ENCODE measurements at places on chromosomes 7 and 10. TPM values are rescaled to one million over a fixed set of nuclear protein-coding genes. Genes with fewer than 3 reads are reported as not detected.

TRPV5 gene
- not detected for total RNA-seq

DNA sequence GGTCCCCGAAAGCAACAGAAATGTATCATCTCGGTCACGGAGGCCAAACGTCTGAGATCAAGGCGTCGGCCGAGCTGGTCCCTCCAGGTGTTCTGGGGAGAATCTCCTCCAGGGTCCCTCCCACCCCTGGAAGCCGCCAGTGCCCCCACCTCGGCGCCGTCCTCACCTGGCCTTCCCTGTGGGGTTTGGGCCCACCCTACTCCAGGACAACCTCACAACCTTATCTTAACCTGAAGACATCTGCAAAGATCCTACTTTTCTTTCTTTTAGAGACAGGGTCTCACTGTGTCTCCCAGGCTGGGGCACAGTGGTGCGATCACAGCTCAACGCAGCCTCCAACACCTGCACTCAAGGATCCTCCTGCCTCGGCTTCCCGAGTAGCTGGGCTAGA is 33.4 kb downstream of the ADAP1 start:
- H3K27me3 ChIP-seq, result no peaks in the 10 kb centered on the region
- no peaks in the 10 kb centered on the region for H3K36me3 ChIP-seq
- H3K4me3 ChIP-seq, result no peak overlapping the region
- H3K4me1 ChIP-seq, result peaks cover 34% of the 10 kb centered on the region
- DNase-seq, result no peak
- H3K27ac ChIP-seq, result no peak overlapping the region

CNOT4 gene
- 35.0 TPM for total RNA-seq

GRCh38 chr10:131925011-131925649 is 24.3 kb downstream of the PPP2R2D start:
- no peak for DNase-seq
- H3K36me3 ChIP-seq, result no peaks in the 10 kb centered on the region
- peaks cover 54% of the 10 kb centered on the region for H3K4me1 ChIP-seq

DNA sequence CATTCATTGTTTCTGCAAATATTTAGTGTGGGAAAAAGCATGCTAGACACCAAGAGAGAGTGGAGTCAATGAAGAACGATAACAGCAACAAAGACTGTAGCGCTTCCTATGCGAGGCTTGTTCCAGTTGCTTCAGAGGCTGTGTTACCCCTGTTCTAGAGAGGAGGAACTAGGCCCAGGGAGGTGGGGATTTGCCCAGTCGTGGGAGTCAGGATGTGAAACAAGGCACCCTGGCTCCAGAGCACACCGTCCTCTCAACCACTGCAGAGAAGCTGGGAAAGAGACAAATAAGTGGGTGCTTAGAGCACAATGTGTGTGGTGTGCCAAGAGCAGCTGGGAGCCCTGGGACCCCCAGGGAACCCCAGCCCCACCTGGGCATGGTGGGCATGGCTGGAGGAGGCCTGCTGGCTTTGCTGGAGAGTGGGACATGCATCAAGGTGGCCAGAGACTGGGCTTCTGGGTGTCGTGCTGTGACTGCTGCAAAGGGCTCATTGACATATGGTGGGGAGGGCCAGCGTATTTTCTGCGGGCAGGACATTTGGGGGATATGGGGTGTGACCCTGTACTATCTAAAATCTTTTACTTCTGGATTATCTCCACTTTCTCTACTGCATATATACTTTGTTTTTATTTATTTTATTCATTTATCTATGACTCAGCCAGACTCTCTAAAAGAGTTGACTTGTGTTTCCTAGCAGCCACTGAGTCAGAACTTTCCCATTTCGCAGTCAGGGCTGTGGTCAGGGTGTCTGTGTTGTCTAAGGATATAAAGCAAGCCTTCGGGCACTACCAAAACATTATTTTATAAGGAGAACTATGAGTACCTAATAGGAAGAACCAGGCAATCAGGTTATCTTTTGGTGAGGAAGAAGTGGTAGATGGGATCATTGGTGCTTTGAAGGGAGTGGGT is 95.4 kb downstream of the TCF7L2 start:
- H3K36me3 ChIP-seq, result no peaks in the 10 kb centered on the region
- H3K27ac ChIP-seq, result no peak overlapping the region
- no peaks in the 10 kb centered on the region for H3K27me3 ChIP-seq
- no peak for DNase-seq

- DNase-seq, result no peak
- H3K4me3 ChIP-seq, result no peak overlapping the region
- H3K4me1 ChIP-seq, result no peaks in the 10 kb centered on the region
- no peaks in the 10 kb centered on the region for H3K36me3 ChIP-seq
- H3K27me3 ChIP-seq, result no peaks in the 10 kb centered on the region
- no peak overlapping the region for H3K27ac ChIP-seq
Measured at GRCh38 chr7:42858570-42858969, 53.3 kb downstream of the C7orf25 start.

- H3K27ac ChIP-seq, result no peak within 1 kb of the TSS
- H3K4me3 ChIP-seq, result no peak within 1 kb of the TSS
- DNase-seq, result no peak
- H3K4me1 ChIP-seq, result no peaks in the 10 kb centered on the region
- no peaks in the 10 kb centered on the region for H3K36me3 ChIP-seq
- H3K27me3 ChIP-seq, result no peaks in the 10 kb centered on the region
Measured at GRCh38 chr7:103989200-103989784, at the start of gene RELN. RELN (minus strand) TSS chr7:103989658; CDS start chr7:103989356, 302 bp downstream.

GRCh38 chr7:45196374-45196773 is 38.8 kb downstream of the RAMP3 start:
- H3K27me3 ChIP-seq, result no peaks in the 10 kb centered on the region
- no peaks in the 10 kb centered on the region for H3K36me3 ChIP-seq
- H3K4me1 ChIP-seq, result no peaks in the 10 kb centered on the region
- DNase-seq, result no peak

TMEM248 gene
- 95.9 TPM for total RNA-seq

DNA sequence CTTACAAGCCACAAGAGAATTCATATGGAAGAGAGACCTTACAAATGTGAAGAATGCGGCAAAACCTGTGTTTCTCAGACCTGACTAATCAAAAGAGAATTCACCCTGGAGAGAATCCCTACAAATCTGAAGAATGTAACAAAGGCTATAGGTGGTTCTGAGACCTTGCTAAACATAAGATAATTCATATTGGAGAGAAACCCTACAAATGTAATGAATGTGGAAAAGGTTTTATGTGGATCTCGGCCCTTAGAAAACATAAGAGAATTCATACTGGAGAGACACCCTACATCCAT is 33.4 kb downstream of the ZNF727 start:
- no peak overlapping the region for H3K27ac ChIP-seq
- H3K4me3 ChIP-seq, result no peak overlapping the region
- no peaks in the 10 kb centered on the region for H3K4me1 ChIP-seq
- H3K36me3 ChIP-seq, result no peaks in the 10 kb centered on the region
- no peak for DNase-seq
- H3K27me3 ChIP-seq, result no peaks in the 10 kb centered on the region

DNA sequence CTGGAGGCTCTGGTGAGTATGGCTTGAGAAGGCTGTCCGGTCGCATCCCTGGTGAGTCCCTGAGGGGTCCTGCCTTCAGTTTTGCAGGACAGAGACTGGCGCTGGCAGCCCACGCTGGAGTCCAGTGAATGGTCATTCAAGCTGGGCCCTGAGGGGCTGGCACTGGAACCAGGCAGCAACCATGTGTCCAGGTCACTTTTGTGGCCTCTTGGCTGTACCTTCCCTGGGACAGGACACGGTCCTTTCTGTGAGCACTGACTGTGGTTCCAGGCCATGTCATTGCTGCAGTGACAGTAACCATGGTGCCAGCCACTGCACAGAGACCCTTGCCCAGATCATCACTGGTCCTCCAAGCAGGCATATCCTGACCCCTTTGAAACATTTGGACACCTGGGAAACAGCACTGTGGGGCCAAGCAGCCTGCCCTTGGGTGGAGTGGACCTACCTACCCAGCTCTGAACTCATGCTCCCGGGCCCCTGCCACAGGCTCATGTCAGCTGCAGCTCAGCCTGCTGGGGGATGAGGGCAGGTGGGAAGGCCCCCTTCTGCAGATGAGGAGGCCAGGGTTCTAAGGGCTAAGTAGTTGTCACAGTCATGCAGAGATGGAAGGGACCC is 72.1 kb downstream of the ADCY1 start:
- no peak overlapping the region for H3K27ac ChIP-seq
- H3K27me3 ChIP-seq, result no peaks in the 10 kb centered on the region
- no peak for DNase-seq
- no peak overlapping the region for H3K4me3 ChIP-seq

DNA sequence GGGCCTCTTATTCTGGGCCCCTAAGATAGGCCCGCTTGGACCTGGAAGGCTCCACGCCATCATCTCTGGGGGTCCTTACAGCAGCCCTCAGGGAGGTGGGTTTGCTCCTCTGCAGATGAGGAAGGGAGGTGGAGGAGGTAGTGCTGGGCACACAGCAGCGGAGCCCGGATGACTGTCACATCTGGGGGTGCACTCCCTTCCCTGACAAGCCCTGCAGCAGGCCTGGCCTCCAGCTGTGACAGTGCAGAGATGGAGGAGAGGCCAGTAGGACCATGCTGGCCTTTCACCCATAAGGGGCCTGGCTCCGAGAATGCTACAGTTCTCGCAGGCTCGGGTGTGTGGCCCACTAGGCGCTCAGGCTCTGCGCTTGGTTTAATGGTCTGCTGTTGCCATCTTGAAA is 9.2 kb downstream of the GDF2 start:
- no peaks in the 10 kb centered on the region for H3K27me3 ChIP-seq
- no peaks in the 10 kb centered on the region for H3K4me1 ChIP-seq
- no peak overlapping the region for H3K4me3 ChIP-seq
- no peak for DNase-seq
- H3K36me3 ChIP-seq, result no peaks in the 10 kb centered on the region

Measured in CD4-positive, alpha-beta memory T cell (primary cell).